Central memory CD4-positive, alpha-beta T cell (primary cell): ENCODE measurements at places on chromosomes 7 and 10.

DNA sequence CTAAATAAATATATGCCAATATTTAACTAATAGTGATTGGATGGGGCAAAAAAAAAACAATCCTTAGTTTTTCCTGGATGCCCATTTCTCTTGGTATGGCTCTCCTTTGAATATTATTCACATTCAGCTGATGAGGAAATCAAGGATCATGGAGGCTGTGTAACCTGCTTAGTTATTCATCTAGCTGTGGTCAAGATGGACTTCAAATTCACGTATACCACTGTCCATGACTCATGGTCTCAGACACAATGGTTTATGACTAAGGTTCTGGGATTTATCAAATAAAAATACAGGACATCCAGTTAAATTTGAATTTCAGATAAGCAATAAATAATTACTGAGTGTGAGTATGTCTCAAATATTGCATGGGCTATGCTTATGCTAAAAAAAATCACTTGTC lies 191.5 kb upstream of the CELF2 start:
- DNase-seq = no peak

GRCh38 chr7:131087756-131088658 lies 239.7 kb upstream of the MKLN1 start:
- DNase-seq = no peak

GRCh38 chr10:78557433-78557925 lies 511.3 kb upstream of the ZMIZ1 start:
- DNase-seq = no peak

- no peak for DNase-seq
These were observed 41.0 kb downstream of the UBE2H start for GRCh38 chr7:129911790-129912189.

DNA sequence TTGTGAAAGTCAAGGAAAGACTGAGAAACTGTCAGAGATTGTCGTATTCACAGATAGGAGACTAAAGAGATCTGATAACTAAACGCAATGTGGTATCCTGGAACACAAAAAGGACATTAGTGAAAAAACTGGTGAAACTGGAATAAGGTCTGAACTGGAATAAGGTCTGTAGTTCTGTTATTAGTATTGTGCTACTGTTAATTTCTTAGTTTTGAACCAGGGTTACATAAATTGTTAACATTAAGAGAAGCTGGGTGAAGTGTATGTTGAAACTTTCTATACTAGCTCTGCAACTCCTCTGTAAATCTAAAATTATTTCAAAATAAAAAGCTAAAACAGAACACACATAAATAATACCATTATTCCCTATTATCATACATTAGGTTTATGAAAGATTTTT lies 3.4 kb upstream of the NT5C2 start:
- DNase-seq = no peak

GRCh38 chr7:67821116-67821515 lies 824.5 kb downstream of the TYW1 start:
- DNase-seq = no peak

DNA sequence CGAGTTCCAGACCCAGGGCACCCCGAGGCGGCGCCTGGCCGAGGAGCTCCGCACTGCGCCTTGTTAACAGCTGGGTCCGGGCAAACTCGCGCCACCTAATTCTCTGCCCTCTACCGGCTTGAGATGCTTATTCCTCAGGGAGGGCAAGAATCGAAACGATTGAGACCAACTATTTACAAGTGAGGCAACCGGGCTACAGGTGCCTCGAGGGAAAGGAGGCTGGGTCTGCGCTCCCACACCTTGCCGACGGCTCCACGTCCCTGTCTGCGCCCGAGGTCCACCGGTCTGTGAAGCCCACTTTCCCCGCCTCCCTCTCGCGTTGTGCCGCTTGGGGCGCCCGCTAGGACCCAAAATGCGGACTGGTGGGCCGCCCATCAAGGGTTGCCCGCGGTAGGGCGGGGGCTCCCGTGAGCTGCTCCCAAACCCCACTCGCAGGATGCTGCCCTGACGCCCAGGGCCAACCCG lies 527 bp downstream of the AKR1B1 start:
- peak; percentile 46 for DNase-seq

DNA sequence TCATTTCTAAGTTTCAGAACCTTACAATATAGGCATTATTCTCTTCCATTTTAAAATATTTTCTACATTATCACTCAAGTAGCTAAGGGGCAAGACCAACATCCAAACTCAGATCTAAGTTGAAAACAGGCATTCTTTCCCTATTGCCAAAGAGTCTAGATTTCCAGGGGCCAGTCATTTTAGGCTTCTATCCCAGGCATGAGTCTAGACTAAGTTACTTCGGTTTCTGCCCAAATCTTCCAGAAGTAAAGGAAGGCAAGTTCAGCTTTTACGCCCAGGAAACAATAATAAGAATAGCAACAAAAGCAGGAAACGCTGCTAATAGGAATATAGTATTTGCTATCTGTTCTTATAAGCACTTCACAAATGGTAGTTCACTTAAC lies 189.9 kb downstream of the DGKI start:
- no peak for DNase-seq

DNA sequence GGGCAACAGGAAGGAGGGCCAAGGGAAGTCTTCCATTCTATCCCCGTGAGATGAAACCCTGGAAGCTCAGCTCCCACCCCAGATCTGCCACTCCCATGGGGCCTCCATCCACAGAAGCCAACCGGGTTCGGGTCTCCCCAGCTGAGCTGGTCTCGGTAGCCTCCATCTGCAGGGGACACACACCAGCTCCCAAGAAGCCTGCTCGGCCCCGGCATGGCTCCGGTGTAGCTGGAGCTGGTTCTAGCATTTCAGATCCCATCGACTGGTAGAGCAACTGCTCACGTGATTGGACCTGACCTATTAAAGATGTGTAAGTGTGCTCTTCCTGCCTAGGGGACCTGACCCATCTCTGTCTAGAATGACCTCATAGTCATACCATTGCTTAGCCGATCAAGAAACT lies 138.0 kb downstream of the PRKAG2 start:
- DNase-seq = no peak

GRCh38 chr10:25505466-25505865 lies 330.7 kb downstream of the GPR158 start:
- no peak for DNase-seq
